ENCODE measurements at places on chromosomes 11 and 22. TPM values are rescaled to one million over a fixed set of nuclear protein-coding genes. Genes with fewer than 3 reads are reported as not detected.

The MYOD1 gene
- not detected for total RNA-seq

The TTLL1 gene
- total RNA-seq, result 5.5 TPM

The RASD2 gene
- total RNA-seq, result 2.5 TPM

The C2CD3 gene
- total RNA-seq, result 15.0 TPM

The CDC42EP1 gene
- 12.7 TPM for total RNA-seq

Data from WTC11 (cell line).